ENCODE measurements at places on chromosomes 5 and 9. TPM values are rescaled to one million over a fixed set of nuclear protein-coding genes. Genes with fewer than 3 reads are reported as not detected.

- H3K27me3 ChIP-seq, result no peaks in the 10 kb centered on the region
- H3K4me3 ChIP-seq, result no peak overlapping the region
- H3K27ac ChIP-seq, result no peak overlapping the region
- H3K36me3 ChIP-seq, result peaks cover 13% of the 10 kb centered on the region
These were observed 52.3 kb downstream of the RGMB start for GRCh38 chr5:98825582-98826375.

DNA sequence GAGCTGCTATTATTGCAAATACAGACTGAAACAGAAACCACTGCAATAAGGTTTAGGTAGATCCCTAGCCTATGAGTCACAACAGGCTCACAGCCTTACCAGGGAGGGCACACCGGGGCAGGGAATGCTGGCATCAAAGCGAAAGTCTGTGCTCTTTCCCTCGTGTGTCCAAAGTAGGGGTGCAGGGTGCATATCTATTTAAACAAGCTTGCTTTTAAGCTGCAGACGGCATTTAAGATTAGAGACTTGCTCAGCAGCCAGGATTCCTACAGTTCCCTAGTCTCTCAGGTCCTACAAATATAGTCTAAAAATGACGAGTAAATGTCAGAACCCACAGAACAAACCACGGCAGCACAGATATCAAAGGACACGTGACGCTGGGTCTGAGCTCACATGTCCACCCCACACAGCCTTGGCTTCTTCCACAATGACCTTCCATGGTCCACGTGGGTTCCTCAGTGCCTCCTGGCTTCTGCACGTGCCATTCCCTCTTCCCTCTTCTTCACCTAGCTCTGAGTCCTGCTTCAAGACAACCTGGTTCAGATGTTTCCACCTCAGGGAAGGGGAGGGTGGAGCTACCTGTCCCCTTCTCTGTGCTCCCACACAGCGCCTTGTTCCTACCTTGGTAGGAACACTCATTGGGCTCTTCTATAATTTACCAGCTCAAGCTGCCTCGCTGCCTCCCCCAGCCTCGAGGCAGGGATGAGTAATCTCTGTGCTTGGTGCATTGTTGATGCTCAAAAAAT is 193.2 kb downstream of the MAPKAP1 start:
- H3K4me1 ChIP-seq, result peaks cover 73% of the 10 kb centered on the region
- no peaks in the 10 kb centered on the region for H3K27me3 ChIP-seq
- peak overlapping the region; percentile 47 for H3K27ac ChIP-seq
- H3K36me3 ChIP-seq, result no peaks in the 10 kb centered on the region
- no peak for DNase-seq

GRCh38 chr5:137070521-137070920 is 428.6 kb downstream of the SPOCK1 start:
- no peak overlapping the region for H3K4me3 ChIP-seq
- no peaks in the 10 kb centered on the region for H3K27me3 ChIP-seq
- no peak overlapping the region for H3K27ac ChIP-seq
- DNase-seq, result no peak
- H3K36me3 ChIP-seq, result no peaks in the 10 kb centered on the region

DNA sequence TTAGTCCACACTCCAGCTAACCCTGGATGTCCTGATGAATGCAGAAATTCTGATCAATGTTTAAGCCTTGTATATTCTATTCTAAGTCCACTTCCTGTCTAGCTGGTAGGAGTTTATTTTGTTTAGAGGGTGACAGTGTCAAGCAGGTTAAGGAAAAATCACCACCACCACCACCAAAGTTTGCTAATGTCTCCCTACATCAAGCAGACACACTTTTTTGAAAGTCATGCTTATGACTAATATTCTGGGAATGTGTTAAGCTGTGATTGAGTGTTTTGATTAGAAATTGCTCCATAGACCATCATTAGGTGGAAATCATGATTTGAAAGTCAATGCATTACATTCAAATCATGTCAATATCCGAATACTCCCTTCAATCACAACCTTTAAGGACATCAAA is 1530.1 kb downstream of the MAT2B start:
- no peak overlapping the region for H3K4me3 ChIP-seq
- no peak overlapping the region for H3K27ac ChIP-seq
- peaks cover 4% of the 10 kb centered on the region for H3K36me3 ChIP-seq
- no peaks in the 10 kb centered on the region for H3K27me3 ChIP-seq
- no peak for DNase-seq

DNA sequence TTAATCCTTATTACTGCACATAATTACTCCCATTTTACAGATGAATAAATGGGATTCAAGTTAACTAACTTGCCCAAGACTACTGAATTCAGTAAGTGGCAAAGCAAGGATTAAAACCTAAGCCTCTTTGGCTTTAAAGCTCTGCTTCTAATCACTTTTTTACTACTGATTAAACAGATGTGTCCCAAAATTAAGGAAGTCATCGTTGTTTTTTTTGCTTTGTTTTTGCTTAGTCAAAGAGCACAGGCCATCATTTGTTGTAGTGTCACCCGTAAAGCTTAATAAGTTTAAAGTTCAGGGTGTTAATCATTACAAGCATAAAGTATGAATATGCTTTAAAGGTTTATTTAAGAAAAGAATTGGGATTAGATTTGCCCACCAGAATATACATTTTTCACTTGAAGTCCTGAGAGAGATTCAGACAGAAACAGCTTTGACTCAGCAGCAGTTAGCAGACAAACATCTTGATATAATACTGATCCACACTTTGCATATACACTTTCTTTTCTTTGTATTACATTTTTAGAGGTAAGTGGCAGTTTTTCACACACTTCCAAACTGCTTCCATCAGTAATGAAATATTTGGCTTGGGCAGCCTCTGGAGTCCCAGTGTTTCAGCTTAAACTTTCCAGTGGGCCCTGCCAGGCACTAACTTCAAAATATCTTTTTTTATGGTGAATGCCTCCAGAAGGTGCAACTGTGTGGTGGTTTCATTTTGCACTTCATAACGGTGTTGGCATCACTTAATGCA is 52.7 kb downstream of the PIK3R1 start:
- no peak for DNase-seq
- peaks cover 6% of the 10 kb centered on the region for H3K4me1 ChIP-seq
- H3K27ac ChIP-seq, result no peak overlapping the region
- no peaks in the 10 kb centered on the region for H3K27me3 ChIP-seq
- H3K36me3 ChIP-seq, result no peaks in the 10 kb centered on the region

GRCh38 chr5:124920909-124921666 is 174.6 kb upstream of the ZNF608 start:
- H3K36me3 ChIP-seq, result no peaks in the 10 kb centered on the region
- 0 out of 2 replicates have a peak, but pooled peaks cover 4% of the 10 kb centered on the region for H3K4me1 ChIP-seq
- H3K4me3 ChIP-seq, result no peak overlapping the region
- DNase-seq, result no peak
- H3K27ac ChIP-seq, result no peak overlapping the region

- no peak for DNase-seq
- no peak overlapping the region for H3K4me3 ChIP-seq
- no peaks in the 10 kb centered on the region for H3K4me1 ChIP-seq
- H3K36me3 ChIP-seq, result no peaks in the 10 kb centered on the region
- H3K27ac ChIP-seq, result no peak overlapping the region
These were observed 540.8 kb downstream of the BNC2 start for GRCh38 chr9:16329671-16330113.

DNA sequence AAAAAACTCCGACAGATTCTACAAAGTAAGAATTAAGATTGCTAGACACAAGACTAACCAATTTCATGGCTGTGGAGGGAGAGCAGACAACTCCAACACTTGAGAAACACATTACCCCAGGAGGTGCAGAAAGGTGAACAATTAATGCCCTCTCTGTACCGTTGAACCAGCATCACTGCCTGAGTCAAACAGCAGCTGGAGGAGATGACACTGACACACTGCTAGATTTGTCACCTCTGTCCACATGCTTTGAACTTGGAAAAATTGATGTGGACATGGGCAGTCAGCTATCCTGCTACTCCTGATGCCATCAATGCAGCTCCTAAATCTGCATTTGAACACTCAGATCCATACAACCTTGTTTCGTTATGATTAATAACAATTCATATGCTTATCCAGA is 51.7 kb downstream of the GPBP1 start:
- DNase-seq, result no peak
- no peak overlapping the region for H3K4me3 ChIP-seq
- H3K27ac ChIP-seq, result no peak overlapping the region
- H3K36me3 ChIP-seq, result peaks cover 25% of the 10 kb centered on the region
- H3K27me3 ChIP-seq, result no peaks in the 10 kb centered on the region
- peaks cover 7% of the 10 kb centered on the region for H3K4me1 ChIP-seq

DNA sequence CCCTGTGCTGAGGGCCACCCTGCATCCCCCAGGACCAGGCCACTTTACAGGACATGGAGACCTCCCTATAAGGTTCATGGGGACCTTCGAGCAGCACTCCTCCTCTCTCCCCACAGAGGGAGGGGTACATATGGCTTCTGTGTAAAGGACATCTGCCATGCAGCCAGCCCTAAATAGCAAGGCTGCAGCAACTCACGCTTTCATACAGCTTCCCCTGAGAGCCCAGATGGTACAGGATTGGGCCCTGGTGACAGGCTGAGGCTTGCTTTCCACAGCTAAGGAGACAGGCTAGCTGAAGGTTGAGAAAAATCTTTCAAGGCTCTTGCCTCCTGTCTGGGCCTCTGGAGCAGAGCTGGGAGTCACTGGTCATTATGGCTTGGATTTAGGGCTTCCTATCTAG is 147.0 kb upstream of the ZNF366 start:
- peaks cover 15% of the 10 kb centered on the region for H3K4me1 ChIP-seq
- no peaks in the 10 kb centered on the region for H3K36me3 ChIP-seq

DNA sequence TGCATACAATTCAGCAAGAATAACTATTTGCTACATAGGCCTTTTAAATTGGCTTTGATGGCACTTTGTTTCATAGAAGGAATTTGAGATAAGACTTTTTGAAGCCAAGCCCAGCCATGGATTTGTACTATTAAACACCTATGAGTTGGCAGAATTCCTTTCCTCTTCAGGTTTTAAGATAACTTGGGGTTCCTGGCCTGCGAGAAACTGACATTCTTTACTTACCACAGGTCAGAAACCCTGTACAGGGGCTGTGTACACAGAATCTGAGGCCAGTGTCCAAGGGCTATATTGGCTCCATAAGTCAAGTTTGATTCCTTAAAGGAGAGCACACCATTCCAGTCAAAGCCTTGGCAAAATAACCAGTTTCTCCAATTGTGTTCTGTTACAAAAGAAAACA is 10.8 kb upstream of the BTNL3 start:
- no peak for DNase-seq
- no peak overlapping the region for H3K27ac ChIP-seq
- H3K4me1 ChIP-seq, result peaks cover 14% of the 10 kb centered on the region
- H3K36me3 ChIP-seq, result peaks cover 14% of the 10 kb centered on the region

DNA sequence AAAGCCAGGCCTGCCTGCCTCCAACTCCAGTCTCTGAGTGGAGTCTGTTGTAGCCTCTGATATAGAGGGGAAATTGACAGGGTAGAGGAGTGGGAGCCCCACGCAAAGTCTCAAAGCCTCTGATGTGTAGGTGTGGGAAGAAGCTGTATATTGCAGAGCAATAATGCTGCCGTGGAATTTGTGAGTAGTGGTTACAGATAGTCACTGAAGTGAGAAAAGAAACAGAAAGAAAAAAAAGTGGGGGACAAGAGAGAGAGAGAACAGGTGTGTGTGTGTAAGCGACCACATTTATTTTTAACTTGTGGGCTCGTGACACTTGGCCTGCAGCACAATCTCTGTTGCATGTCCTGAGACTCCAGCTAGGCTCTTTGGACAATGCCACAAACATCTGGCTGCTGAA is 227.8 kb downstream of the NSG2 start:
- no peak for DNase-seq
- no peak overlapping the region for H3K27ac ChIP-seq
- peaks cover 4% of the 10 kb centered on the region for H3K27me3 ChIP-seq
- H3K36me3 ChIP-seq, result no peaks in the 10 kb centered on the region
- H3K4me1 ChIP-seq, result no peaks in the 10 kb centered on the region
- H3K4me3 ChIP-seq, result no peak overlapping the region

DNA sequence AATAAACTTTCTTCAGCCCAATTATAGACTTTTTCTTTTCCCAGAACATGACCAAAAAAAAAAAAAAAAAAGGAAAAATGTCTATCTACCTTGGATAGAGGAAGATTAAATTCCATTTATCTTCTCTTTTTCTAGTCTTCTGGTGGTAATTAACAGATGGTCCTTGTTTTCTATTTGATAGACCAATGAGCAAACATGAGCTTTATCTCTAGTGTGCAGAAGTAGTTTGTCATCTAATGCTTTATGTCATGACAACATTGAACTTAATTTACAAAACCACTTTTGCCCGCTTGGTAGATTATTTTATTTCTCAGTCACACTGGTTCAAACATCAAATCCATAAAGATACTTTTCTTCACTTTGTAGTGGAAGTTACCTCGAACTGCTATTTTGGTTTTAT is 69.5 kb upstream of the ELL2 start:
- H3K27me3 ChIP-seq, result no peaks in the 10 kb centered on the region
- H3K36me3 ChIP-seq, result no peaks in the 10 kb centered on the region
- no peaks in the 10 kb centered on the region for H3K4me1 ChIP-seq
- H3K4me3 ChIP-seq, result no peak overlapping the region
- no peak for DNase-seq

DNA sequence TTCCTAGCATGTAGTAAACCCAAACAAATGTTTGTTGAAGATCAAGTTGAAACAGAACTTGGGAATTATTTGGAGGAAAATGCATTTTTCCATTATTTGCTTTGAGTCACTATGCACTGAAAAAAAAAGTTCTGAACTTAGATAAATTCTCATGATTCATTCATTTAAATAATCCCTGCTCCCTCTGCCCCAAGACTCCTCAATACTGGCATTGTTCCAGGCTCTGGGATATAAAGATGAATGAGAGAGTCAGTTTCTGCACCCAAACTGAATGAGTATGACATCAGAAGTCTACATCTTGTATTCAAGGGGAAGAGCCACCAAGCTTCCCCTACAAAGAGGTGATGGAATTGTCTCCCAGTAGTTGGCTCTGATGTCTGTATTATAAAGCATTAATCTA is 123.9 kb downstream of the SEC61B start:
- no peak overlapping the region for H3K4me3 ChIP-seq
- no peaks in the 10 kb centered on the region for H3K4me1 ChIP-seq
- no peaks in the 10 kb centered on the region for H3K36me3 ChIP-seq
- no peak overlapping the region for H3K27ac ChIP-seq
- H3K27me3 ChIP-seq, result no peaks in the 10 kb centered on the region
- DNase-seq, result no peak

GRCh38 chr5:35198686-35199085 is 31.6 kb downstream of the PRLR start:
- H3K27me3 ChIP-seq, result no peaks in the 10 kb centered on the region
- no peaks in the 10 kb centered on the region for H3K36me3 ChIP-seq
- no peak overlapping the region for H3K4me3 ChIP-seq
- no peak overlapping the region for H3K27ac ChIP-seq
- peaks cover 14% of the 10 kb centered on the region for H3K4me1 ChIP-seq

Gene GZMA
- total RNA-seq, result not detected

Gene MELK
- 53.2 TPM for total RNA-seq

Gene FLT4
- total RNA-seq, result 12.4 TPM

Gene LRRC19
- total RNA-seq, result not detected

Gene AK6
- total RNA-seq, result 33.3 TPM

Gene MYOT
- not detected for total RNA-seq

Gene PSD2
- 0.57 TPM for total RNA-seq

Gene PCDHGB2
- 4.1 TPM for total RNA-seq

Gene SVEP1
- total RNA-seq, result 0.39 TPM

Gene ANP32B
- total RNA-seq, result 149 TPM
